ENCODE measurements at places on chromosomes 6 and 20.
A peak's percentile ranks its signal among the peaks of the same experiment; 100 is the strongest.

DNA sequence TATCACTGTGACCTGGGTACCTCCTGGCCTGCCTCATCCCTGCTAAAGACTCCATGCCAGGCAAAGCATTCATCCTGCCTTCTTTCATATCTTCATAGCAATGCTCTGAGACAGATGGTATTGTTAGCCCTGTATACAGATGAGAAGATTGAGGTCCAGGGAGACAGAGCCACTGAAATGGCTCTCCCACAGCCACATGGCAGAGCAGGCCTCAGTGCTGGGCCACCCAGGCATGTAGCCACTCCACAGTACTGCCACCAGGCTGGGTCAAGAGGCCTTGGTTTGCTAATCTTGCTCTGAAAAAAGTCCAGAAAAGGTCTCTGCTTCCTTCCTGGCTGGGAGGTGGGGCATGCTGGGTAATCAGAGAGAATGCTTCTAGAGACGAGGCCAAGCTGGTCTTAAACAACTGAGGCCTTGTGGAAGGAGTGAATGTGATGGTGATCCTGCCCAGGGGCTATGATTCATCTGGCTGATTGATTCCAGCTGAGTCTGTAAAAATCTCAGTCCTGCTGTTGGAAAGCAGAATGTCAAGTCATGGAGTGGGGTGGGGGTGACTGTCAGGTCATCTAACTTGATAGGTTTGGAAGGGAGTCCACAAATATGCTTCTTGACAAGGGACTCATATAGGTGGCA, 29.8 kb downstream of the HM13 start:
- peak; percentile 91 for DNase-seq

GRCh38 chr6:73929405-73929804, 233.4 kb downstream of the CD109 start:
- DNase-seq, result no peak

GRCh38 chr6:15246666-15247499, 1.0 kb downstream of the JARID2 start:
- no peak for DNase-seq

DNA sequence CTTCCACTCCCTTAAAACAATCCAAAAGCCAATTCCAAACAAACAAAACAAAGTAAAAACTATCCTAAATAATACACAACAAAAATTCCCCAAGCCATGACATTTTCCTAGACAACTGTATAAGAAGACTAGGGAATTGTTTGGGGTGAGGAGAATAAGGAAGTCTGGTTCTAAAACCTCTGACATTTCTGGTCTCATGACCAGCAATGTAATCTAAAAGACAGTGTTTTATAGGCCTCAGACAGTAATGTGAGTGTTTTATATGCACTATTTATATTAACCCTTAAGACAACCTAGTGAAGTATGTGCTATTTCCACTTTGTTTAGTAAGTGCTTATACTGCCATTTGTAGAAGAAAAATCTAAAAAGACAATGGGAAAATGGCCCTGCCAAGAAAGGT, 13.0 kb upstream of the RCAN2 start:
- no peak for DNase-seq

DNA sequence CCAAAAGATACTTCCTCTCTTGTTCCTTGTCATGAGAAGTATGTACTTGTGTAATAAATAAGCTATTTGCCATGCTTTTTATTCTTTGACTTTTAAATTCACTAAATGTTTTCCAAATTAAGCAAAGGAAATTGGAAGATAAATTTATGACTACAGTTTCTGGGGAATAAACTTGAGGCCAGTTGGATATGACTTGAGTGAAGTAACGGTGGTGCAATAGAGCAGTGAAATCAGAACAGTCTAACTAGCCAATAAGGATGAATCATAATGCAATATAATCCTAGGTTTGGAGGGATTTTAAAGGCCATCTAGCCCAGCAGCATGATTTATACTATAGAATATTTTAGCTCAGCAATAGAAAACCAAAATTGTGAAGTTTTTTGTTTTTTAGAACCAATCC, 183.8 kb upstream of the TCF21 start:
- DNase-seq, result peak; percentile 79

DNA sequence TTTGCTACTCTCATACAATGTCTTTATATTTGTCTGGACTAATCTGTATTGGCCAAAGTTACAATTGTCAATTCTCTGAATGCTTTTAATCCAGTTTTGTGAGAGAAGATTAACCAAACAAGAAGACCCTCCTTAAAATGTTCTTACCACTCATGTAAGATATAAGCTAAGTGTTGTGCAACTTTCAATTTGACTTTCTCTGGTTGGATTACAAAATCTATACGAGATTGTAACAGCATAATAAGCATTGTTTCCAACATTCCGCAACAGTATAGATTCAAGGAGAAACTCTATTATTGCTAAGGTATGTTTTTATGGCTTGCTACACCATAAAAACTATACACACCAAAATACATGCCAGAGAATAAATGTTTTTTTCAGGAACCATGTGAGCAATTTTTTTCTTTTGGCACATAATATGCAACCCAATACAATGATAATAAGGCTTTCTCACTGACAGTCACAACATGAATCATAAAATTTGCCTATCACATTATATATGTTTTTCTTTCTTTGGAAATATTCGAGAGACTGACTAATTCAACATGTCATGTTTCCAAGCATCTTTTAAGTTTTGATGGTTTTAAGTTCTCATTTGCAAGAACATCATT, 12.2 kb upstream of the TRPC4AP start:
- peak; percentile 56 for DNase-seq

DNA sequence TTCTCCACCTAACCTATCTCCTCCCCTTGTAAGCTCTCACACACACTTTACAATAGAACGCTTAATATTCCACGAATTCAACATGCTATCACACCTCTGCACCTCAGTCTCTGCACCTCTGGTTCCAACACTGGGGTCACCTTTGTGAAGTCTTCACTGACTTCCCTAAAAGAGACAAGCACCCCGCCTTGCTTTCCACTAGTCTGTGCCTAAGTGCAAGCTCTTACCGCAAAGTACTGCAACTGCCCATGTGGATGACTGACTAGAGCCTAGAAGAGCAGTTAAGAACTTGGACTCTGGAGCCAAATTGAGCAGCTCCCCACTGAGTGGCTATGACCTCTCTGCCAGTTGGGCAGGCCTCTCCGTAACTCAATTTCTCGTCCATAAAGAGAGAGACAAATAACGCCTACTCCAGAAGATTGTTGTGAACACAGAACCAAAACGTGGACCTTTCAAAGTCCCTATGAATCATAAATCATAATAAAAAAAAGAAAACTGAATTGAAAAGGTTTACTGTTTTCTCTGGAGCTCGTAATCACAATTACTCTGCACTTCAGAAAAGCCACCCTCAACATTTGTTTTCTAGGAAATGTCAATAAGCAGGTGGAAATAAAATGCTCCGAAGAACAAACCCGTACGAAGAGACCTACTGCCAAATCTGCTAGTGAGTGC, 1.2 kb downstream of the IFNGR1 start:
- DNase-seq, result peak; percentile 55

- no peak for DNase-seq
Observed at GRCh38 chr6:156590482-156590881, 186.7 kb upstream of the ARID1B start.

DNA sequence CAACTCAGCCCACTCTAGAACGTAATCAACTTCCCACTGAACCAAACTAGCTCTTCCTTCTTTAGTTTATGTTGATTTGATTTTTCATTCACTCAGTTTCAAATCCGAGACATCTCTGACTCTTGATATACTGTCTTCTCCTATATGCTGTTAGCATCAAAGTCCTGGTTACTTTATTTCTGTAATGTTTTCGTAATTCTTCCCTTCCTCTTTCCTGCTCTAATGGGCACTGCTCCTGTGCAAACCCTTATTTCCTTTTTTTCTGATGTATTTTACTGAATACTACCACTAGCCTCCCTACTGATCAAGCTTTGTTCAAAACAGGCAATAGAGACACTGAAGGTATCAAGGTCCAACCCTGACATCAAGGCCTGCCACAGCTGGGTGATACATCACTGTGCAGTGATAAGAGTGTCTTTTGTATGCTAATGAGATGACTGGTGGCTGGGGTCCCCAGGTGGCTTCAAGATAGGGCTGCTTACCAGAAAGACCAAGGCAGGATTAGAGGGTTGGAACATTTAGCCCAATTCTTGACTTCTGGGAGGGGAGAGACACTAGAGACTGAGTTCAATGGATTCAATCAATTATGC, 95.2 kb downstream of the KIF13A start:
- no peak for DNase-seq

DNA sequence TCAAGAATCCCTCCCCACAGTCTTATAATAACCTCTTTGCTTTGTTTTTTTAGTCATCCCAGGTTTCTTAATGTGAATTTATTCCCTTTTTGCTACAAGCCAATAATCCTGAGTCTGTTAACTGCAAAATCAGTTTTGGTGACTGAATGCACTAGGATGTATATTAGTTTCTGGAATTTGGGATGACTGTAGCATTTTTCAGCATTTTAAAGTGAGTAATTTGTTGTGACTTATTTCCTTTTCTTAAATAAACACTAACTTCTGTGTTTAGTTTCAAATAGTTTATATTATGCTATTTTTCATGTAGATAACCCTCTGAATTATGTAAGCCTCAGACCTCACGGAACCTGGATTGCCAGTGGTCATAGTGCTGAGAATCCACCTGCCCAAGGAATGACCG, 5.5 kb downstream of the CST1 start:
- no peak for DNase-seq

GRCh38 chr6:166285233-166285632, 23.0 kb downstream of the PRR18 start:
- DNase-seq, result no peak

DNA sequence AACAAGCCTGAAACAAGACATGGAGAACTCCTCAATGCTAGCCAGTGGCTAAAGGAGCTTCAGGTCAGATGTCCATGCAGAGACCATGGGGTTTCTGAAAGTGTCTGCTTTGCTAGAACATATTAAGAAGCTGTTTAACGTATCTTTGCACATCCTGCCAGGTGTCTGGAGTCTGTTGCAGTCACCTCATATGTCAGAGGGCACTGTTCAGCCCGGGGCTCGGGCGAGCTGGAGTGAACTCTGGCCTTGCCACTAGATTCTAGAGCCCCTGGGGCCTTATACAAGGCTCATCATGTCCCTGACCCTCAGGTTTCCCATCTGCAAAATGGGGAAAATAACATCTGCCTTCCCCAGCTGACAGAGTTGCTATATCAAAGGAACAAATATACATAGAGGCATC, 59.0 kb downstream of the PRDM1 start:
- no peak for DNase-seq

DNA sequence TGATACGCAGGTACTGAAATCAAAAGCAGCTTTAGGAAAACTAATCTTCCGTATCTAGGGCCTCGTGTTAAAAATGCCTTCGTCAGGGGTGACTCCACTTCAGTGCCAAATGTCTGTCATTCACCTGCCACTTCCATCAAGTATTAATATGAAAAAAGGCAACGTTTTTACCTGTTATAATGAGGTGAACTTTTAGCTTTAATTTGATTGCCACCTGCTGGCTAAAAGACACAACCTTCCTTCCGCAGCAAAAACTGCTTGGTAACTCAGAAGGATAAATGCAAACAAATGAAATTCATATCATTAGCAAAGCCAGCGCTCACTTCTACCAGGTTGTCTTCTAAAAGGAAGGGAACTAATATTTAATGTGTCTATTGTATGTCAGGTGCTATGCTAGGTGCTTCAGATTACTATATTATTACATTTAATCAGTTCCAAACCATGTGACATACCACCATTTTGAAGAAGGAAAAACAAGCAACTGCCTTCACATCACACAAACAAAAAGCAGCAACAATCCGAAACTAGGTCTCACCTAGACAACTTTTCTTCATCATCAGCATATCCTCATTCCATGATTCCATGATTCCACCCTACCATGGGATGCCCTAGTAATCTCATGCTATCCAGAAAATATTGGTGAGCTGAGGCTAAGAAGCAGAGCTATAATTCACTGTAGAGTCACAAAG, 20.6 kb upstream of the ARHGAP18 start:
- peak; percentile 65 for DNase-seq

DNA sequence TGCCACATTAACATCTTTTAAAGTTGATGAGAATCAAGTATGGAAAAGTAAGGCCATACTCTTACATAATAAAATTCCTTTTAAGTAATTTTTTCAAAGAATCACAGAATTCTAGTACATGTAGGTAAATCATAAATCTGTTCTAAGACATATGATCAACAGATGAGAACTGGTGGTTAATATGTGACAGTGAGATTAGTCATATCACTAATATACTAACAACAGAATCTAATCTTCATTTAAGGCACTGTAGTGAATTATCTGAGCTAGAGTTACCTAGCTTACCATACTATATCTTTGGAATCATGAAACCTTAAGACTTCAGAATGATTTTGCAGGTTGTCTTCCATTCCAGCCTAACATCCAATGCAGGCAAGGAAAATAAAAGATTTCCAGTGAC, 11.6 kb downstream of the PLN start:
- DNase-seq, result no peak

DNA sequence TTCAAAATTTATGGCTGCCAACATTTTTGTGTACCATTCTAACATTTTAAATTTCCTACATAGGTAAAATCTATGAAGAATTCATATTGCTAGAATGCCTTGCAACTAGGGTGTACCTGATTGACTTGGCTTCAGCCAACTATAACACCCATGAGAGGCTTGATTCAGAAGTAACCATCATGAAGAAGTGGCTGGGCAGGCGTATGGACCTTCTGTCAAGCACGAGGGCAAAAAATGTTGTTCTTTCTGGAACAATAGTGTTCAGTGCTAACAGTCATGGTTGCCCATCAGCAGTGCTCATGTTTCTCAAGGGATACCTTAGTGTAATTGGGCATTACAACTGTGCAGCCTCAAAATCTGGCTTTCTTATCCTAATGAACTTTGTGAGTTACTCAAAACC, 42.9 kb downstream of the ID4 start:
- DNase-seq, result no peak

DNA sequence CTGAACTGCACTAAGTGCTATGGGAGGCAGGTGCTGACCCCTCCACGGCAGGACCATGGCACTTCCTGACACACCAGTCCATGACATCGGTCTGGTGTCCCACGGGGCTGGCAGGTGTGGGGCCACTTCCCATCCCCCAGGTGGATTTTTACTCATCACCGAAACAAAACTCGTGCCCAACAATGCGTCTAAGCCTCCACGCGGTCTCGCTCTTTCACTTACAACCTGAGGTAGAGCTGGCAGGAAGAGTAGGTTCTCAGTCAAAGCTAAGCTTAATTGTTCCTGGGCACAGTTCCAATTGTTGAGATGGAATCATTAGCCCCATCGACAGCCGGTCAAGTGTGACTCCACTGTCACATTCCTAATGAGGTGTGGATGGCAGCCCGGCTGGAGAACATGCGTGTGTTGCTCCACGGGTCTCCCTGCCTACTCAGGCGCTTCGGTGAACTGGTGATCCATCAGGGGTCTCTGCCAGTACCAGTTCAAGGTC, 125.7 kb downstream of the SLC23A2 start:
- DNase-seq, result no peak

- peak; percentile 40 for DNase-seq
Observed at GRCh38 chr6:106692112-106692818, 62.9 kb downstream of the QRSL1 start.

DNA sequence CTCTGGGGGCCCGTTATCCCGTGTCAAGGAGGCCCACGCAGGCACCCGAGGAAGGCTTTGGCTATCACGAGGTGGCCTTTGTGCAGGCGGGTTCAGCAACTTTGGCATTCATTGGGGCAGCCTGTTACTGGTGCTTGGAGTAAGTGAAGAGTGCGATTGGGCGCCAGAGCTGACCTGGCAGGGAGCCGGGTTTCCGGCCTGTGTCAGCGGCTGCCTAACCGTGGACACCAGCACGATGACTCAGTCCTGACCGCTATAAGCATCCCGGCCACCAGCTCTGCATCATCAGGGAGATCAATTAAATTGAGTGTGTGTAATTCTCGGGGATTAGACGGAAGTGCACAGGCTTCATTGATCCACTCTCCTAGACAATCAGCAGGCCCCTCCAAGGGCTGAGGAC, 45.9 kb downstream of the CDH4 start:
- DNase-seq, result peak; percentile 6

All from cardiac fibroblast (primary cell).